ENCODE measurements at places on chromosomes 4 and X.

DNA sequence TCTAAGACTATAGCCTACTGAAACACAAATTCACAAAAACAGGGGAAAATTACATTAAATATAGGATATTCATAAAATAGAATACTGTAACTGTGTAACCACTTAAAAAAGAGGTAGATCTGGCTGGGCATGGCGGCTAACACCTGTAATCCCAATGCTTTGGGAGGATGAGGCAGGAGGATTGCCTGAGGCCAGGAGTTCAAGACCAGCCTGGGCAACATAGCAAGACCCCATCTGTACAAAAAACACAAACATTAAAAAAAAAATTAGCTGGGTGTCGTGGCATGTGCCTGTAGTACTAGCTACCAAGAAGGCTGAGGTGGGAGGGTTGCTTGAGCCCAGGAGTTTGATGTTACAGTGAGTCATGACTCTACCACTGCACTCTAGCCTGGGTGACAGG is 33.4 kb downstream of the RPS6KA3 start:
- DNase-seq, result no peak

DNA sequence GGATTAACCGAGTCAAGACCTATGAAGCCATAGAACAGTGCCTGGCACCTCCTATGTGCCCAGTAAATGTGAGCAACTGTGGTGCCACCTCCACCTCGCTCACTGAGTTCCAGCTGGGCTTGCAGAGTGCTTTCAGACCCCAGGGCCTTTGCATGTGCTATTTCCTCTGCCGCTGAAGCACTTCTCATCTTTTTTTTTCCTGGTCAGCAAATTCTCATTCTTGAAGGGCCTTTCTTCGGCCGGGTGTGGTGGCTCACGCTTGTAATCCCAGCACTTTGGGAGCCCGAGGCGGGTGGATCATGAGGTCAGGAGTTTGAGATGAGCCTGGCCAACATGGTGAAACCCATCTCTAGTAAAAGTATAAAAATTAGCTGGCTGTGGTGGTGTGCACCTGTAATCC is 76.5 kb downstream of the MSX1 start:
- no peak for DNase-seq

DNA sequence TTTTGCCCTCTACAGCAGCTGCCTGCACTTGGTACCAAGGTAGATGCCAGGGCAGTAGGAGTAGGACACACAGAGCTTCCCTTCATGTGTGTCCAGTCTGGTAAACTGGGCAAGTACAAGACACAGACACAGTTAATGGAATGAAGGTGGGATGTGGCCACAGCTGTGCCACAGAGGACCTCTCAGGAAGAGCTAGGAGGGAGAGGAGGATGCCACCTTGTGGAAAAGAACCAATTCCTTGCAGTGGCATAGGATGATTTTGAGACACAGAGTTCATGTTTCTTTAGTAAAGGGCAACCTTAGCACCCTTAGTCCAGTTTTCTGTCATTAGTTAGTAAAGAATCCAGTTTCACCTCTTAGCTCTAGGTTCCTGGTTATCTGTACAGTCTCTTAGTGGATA is 36.3 kb upstream of the TBC1D14 start:
- DNase-seq, result no peak

- no peak for DNase-seq
These were observed 34.4 kb downstream of the NFKB1 start for GRCh38 chr4:102535398-102536082.

- no peak for DNase-seq
These were observed 545.6 kb downstream of the TRAM1L1 start for GRCh38 chr4:116539744-116540143.

DNA sequence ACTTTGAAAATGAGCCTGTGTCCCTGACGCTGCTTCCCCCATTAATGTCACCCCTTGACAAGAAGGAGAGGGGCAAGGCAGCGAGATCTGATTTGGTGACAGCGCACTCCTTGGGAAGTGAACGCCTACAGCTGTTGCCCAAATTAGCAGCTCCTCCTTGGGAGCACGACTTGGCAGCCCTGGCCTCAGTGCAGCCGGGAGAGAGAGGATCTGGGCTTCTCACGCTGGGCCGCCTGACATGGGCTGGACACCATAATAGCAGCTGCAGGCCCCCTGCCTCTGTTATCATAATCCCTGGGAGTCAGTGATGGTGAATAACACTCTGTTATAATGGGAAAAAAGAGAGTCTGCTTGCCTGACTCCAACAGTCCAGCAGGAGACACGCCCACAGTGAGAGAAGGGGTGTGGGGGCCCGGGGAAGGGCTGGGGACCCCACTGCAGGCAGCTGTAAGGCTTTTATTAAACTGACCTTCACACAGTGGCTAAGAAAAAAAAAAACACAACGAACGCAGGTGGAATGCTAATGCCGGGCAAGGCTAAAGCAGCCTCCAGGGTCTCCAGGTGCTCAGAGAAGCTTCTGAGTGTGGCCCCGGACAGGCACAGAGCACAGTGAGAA is 73.3 kb downstream of the PSAPL1 start:
- no peak for DNase-seq

GRCh38 chr4:46648088-46648744 is 258.3 kb upstream of the GABRA2 start:
- peak; percentile 26 for DNase-seq

DNA sequence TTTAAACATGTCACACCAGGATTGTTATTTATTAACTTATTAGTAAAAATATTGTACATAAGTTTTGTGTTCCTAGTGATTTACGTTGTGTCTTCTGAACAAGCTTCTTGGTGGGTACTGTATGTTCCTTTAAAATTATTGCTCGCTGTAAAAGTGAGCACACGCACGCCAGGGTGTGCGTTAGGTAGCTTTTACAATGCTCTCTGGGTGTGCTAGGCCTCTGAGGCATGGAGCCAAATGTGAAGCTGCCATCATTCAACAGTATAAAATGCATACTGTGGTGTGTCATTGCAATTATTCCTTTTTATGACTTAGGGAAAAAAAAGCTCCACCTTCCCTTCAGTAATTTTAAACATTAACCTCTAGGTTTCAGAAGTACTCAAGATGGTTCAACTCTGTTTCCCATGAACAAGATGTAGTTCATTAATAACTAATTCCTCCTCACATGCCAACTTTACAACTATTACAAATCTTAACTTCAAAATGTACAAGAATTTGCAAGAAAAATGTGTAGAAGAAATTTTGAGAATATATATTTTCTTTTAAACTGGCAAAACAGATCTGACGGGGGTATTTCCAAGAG is 42.4 kb downstream of the ATOH1 start:
- no peak for DNase-seq

DNA sequence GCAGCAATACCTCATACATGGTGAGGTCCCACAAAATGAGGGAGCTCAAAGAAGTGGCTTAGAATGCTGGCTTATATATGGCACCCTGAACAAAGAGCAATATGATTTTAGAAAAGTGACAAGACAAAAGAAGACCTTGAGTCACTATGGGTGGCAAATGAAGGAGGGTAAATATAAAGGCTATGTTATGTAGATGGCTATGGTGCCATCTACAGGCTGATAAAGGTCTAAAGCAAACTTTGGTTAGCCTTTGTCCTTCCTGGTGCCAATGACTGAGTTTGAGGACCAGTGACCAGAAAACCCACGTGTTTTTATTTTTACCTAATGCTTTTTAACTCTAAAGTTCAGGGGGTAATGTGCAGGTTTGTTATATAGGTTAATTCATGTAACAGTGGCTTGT is 151.8 kb downstream of the CCNG2 start:
- peak; percentile 35 for DNase-seq

GRCh38 chrX:8043121-8043520 is 115.9 kb upstream of the PNPLA4 start:
- no peak for DNase-seq

DNA sequence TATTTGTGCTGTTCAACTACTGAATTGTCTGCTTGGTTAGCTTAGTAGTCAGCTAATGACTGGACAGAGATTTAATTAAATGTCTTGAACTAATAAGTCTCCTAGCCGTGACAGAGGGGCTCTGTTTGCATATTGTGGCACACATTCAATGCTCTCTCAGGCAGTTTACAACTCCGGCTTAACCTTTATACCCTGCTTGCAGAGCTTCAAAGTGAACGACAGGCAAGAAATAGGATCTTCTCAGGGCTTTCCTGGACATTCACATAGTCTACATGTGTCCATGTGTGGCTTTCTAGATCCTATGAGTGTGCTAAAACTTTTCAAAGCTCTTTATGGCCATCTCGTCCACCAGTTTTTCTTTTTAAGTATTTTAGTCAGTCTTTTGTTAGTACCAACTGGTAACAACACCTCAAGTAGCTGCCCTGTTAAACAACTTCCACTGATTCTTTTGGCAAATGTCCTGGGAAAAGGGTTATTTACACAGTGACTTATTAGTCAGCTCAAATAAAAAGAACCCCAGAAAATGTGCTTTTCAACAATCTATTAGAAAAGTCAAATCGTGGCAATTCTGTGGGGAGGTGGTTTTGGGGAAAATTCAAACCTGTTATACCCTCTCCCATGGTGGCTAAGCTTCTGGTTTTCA is 28.6 kb downstream of the OR13H1 start:
- no peak for DNase-seq
